DMS79 (cell line): ENCODE measurements at places on chromosomes 12 and 14.

DNA sequence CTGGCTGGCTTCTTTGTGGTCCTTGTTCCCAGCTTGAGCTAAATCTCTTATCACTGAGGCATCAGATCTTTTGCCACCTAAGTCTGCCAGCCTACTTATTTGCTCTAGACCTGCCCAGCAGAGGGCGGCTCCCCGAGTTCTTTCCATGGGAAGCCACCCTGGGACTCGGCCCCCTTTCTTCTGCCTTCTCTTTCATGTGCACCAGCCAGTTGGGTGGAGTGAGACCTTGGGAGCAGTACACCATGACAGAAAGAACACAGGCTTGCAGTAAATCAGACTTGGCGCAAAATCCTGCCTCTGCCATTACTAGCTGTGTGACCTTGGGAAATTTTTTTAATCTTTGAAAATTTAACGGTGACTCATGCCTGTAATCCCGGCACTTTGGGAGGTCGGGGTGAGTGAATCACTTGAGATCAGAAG lies 7.4 kb downstream of the SMAGP start:
- no peak for DNase-seq

- no peak for DNase-seq
Observed at GRCh38 chr14:35932136-35932535, 106.0 kb downstream of the BRMS1L start.

GRCh38 chr12:12254553-12254952 lies 12.3 kb downstream of the LRP6 start:
- DNase-seq, result no peak

DNA sequence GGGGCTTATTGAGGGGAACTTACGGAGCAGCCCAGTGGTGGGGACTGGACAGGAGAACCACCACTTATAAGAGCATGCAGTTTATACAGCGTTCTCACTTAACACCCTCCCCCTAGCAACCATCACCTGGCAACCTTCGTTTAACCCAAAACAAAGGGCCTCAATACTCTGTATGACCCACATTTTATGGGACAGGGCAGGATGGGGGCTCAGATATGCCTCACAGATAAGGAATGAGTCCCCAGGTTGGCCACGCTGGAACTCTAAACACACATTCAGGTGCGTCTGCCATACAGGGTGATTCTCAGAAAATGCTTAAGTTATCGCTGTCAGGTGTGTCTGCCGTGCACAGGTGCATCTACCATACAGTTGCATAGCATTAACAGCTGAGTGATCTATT lies 99.2 kb downstream of the GCH1 start:
- DNase-seq, result no peak
